ENCODE measurements at places on chromosomes 2 and 18.

DNA sequence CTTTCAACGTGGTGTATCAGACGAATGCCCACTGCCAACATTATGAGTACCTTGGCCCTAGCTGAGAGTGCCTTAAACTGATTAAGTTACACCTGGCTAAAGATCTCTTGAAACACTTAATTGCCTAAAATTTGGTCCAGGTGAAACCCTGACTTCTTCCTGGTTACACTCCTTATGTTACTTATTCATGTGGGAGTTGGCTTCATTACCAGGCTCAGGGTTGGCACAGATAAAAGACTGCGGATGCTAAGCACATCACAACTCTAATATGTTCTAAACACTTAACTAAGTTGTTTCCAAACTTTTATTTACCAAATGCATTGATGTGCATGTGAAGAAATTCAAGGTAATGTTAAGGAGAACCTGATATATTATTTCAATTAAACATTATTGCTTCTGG, 298.9 kb downstream of the TCF4 start:
- DNase-seq, result no peak

DNA sequence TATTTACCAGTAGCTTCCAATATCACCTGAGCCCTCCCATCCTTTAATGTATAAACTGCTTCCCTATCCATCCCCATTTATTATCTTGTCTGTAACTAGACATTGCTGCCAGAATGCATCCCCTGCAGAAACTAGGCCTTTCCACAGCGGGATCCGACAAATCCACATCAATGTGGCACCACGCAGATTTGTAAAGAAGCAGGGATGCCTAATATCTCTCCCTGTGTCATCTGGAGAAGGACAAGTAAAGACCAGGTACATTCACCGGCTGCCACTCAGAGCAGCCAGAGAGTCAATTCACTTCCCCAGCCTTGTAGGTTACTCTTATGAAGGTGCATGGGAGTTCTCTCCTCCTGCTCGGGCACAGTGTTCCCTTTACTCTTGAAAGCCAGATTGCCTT, 98.8 kb upstream of the MAP3K20 start:
- DNase-seq, result no peak

GRCh38 chr2:19358242-19359020, at the start of gene OSR1:
TSS of gene OSR1 (minus strand) at chr2:19358623. CDS start at chr2:19353805, 4,818 bp downstream.
- DNase-seq, result no peak

- no peak for DNase-seq
Measured at GRCh38 chr2:42585779-42586178, 17.3 kb downstream of the MTA3 start.

- peak; percentile 77 for DNase-seq
Measured at GRCh38 chr2:104434318-104434792, 419.6 kb upstream of the POU3F3 start.

GRCh38 chr2:30932870-30933269, 125.6 kb upstream of the CAPN13 start:
- no peak for DNase-seq

DNA sequence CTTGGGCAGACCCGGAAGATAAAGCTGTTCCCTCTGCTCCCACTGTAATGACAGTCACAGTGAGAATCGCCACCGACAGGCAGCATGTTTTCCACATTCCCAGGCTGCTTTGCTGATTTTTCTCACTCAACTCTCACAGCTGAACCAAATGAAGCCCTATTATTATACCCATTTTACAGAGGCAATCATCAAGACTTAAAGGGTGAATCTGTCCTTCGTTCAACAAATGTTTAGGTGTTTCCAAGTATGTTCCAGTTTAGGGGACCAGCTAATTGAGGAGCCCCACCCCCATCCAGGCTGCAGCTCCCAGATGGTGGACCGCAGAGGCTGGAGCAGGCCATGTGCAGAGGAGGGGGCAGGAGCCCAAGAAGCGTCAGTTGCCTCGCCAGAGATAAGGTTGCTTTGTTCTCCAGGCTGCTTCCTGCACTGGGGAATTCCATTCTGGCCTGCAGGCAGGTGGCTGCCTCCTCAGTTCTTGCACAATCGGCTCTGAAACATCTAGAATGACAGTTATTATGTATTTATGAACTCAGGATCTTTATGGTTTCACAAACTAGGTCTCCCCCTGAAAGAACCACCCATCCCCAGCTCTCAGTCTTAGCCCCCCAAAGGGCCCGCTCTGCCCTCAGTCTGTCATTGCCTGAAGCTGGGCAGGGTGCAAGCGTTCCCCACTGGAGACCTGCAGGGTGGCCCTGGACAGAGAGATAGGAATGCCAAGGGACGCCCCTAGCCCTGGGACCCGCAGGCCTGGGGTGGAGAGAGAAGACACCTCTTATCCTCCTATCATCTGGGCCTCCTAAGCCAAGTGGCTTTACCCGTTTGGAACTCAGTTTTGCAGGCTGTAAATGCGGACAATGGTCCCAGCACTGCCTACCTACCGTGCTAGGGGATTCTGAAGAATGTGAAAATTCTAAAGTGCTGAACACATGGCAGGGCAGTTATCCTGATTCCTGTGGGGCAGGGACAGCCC, 49.1 kb upstream of the MYCN start:
- no peak for DNase-seq

DNA sequence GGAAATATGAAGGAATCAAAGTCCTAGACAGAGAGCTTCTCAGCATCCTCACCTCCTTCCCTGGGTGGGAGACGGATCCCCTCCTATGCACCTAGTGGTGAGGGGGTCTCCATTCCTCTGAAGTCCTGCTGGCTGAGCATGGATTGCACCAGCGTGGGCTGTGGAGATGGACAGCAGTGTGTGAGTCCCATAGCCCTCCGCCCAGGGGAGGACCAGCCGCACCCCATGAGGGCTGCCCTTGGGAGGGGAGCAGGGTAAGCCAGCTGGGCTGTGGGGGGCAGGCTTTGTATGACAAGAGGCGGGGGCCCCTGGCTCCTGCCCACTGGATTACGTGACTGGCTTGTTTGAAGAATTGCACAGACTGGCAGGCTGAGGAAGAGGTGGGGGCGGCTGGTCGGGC, 768.2 kb downstream of the GALR1 start:
- DNase-seq, result no peak

GRCh38 chr2:224039080-224039769, at the start of gene SERPINE2:
TSS of gene SERPINE2 (minus strand) at chr2:224039286. CDS start at chr2:224001900, 37,386 bp downstream.
- no peak for DNase-seq

GRCh38 chr2:156110890-156111289, 221.6 kb downstream of the NR4A2 start:
- DNase-seq, result no peak

DNA sequence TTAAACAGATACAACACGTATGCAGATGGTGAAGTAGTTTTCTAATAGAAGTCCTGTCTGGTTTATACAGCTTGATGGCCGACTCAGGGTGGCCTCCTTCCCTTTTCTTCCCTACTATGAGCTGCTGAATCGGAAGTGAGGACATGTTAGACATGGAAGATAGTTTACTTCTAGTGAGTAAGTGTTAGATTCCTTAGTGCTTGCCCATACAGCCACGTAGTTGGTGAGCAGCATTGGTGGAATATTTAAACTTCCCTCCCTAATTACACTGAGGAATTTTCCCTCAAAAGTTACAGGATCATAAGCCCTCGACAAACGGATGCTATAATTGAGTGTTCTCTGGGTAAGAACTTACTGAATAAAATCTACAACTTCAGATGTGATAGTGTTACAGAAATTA, 52.1 kb downstream of the RHBDD1 start:
- no peak for DNase-seq

- DNase-seq, result peak; percentile 75
Measured at GRCh38 chr2:177551989-177552421, 159.4 kb downstream of the AGPS start.

DNA sequence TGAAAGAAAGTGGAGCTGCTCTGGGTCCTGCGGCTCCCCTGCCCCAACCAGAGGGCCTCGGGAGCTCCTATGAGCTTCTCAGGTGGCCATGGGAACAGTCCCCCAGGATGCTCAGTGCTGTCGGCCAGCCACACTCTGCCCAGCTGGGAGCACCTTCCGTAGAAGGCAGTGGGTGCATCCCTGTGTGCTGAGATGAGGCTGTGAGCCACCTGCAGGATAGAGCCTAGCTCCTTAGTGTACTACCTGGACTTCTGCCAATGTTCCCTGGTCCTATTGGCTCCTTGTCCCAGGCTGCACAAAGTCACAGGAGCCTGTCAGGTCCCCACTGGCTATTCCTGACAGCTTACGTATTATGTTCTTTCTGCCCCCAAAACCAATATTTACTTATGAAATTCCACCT, 16.1 kb downstream of the PRELID3A start:
- peak; percentile 51 for DNase-seq

DNA sequence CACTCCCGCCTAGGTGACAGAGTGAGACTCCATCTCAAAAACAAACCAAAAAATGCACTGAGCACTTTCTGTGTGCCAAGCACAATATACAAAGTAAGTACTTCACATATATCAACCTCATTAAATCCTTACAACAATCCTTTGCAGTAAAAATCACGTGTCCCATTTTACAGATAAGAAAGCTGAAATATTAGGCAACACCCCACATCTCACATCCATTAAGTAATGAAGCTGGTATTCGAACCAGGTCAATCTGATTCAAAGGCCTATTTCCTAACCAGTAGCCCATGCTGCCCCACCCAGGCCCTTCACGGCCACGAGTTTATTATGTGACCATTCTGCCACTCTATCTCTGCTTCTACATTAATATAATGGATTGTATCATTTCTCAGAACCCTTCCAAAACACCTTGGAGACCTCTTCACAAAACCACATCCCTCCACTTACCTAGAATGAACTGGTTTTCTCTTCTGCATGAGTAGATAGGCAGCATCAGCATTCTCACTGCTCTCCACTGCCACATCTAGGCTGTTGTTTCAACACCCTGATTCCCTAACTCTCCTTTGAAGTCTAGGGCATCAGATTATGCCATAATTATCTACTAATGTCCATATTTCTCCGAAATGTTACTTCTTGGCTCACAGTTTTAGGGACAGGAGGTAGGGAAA, 3.1 kb upstream of the EXOC6B start:
- DNase-seq, result no peak

DNA sequence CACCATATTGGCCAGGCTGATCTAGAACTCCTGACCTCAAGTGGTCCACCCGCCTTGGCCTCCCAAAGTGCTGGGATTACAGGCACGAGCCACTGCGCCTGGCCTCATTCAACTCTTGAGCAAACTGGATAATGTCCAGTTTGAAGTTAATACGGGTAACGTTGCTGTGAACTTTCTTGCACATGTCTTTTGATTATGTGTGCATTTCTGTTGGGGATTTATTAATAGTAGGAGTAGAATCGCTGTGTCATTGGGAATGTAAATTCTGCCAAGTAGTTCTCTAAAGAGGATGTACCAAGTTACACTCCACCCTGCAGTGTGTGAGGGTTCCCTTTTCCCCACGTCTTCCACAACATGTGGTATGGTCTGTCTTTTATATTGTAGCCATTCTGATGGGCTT, 6.2 kb downstream of the IMPA2 start:
- no peak for DNase-seq

DNA sequence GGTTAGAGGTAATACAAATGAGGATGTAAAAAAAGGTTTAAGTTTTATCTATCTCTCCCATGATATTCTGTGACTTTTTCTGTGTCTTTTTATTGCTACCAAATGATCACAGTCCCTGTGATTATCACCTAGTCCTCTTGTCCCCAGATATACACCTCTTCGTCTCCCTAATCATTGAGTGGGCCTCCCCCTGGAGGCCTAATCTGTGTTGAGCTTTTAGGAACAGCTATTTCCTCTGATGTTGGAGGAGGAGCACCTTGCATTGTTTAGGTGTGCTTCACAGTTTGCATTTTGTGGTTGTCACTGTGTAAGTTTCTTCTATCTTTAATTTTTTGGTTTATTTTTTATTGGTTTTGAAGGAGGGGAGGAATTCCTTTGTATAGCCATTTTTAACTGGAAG, 33.3 kb downstream of the CCDC85A start:
- DNase-seq, result no peak

DNA sequence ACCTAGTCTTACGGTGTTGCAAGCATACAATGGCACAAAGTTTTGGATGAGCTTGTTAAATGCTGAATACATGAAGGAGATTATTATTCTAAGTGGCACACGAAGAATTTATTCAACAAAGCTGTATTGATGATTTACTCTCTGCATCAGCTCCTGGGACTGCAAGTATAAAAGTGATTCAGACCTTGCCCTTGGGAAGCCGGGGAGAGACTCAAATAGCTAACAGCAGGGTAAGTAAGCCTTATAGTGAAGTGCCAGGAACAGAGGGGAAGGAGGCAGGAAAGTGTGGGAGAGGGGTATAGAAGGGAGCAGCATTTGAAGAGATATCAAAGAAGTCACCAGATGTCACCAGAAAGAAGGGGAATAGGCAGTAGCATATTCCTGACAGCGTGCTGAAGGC, 115.4 kb downstream of the MCFD2 start:
- no peak for DNase-seq

- no peak for DNase-seq
Measured at GRCh38 chr2:230053753-230054478, 14.8 kb downstream of the SLC16A14 start.

GRCh38 chr2:64137567-64137966, 6.7 kb downstream of the PELI1 start:
- DNase-seq, result no peak

GRCh38 chr2:61988462-61989366, 83.2 kb downstream of the COMMD1 start:
- no peak for DNase-seq

DNA sequence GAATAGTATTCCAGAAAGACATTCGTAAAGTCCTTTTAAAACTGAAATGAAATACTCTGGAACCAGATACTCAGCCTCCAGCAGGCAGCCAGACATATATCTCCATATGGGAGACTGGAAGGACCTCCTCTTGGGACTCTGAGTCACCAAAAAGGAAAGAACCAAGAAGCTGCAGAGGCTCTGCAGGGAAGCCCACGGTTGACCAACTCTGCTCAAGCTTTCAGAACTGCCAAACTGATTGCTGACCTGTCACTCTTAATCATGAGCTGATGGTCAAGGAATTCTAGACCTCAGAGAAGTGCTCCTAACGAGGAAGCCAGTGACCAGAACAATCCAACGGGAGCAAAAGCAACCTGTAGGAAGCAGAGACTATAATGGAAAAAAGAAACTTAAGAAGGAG, 434.7 kb downstream of the EIPR1 start:
- DNase-seq, result no peak

GRCh38 chr18:42155024-42155423, 200.0 kb downstream of the PIK3C3 start:
- DNase-seq, result no peak

- DNase-seq, result no peak
Measured at GRCh38 chr2:241274127-241274526, 41.3 kb downstream of the HDLBP start.

DNA sequence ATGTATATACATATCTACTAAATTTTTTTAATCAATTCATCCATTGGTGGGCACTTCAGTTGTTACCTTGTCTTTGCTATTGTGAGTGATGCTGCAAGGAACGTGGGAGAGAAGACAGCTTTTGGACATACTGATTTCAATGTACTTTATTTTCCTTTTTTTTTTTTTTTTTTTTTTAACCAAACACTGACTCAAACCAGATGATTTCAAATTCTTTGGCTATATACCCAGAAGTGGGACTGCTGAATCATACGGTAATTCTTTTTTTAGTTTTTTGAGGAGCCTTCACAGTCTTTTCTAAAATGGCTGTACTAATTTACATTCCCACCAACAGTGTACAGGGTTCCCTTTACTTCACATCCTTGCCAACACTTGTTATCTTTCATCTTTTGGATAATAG, 204.7 kb downstream of the INSIG2 start:
- no peak for DNase-seq

All from NCI-H2029 (cell line).